ENCODE measurements at places on chromosomes 12 and 14. TPM values are rescaled to one million over a fixed set of nuclear protein-coding genes. Genes with fewer than 3 reads are reported as not detected.

Gene TMEM119
- 5.9 TPM for total RNA-seq

Gene KRT5
- total RNA-seq, result 4.6 TPM

Gene CMA1
- not detected for total RNA-seq

Gene RNASE1
- 406 TPM for total RNA-seq

Gene SIX6
- not detected for total RNA-seq

Gene KCNH5
- 0.27 TPM for total RNA-seq

Gene TGM1
- total RNA-seq, result 3.6 TPM

Gene RBM25
- 18.2 TPM for total RNA-seq

Gene HECTD4
- 56.8 TPM for total RNA-seq

Gene KRT73
- total RNA-seq, result not detected

Gene POTEM
- total RNA-seq, result not detected

Gene KLRK1
- 0.57 TPM for total RNA-seq

Gene AVPR1A
- 1.4 TPM for total RNA-seq

Gene KCNA5
- 37.3 TPM for total RNA-seq

Gene KRT6C
- total RNA-seq, result 0.50 TPM

Gene UBR7
- 22.6 TPM for total RNA-seq

Gene RILPL2
- 9.2 TPM for total RNA-seq

Gene P2RX2
- 2.7 TPM for total RNA-seq

Gene PTPN6
- total RNA-seq, result 7.7 TPM

Gene CELA1
- total RNA-seq, result not detected

Gene TOMM20L
- total RNA-seq, result not detected

Gene CMTM5
- total RNA-seq, result not detected

Gene VSX2
- not detected for total RNA-seq

Gene CCDC175
- not detected for total RNA-seq

Gene PDE3A
- 104 TPM for total RNA-seq

Gene STAB2
- 0.81 TPM for total RNA-seq

Gene ST8SIA1
- 19.9 TPM for total RNA-seq

Gene SLC25A47
- 0.31 TPM for total RNA-seq

Data from gastroesophageal sphincter (tissue), 4 donors.